Activated CD4-positive, alpha-beta memory T cell treated with anti-CD3 and anti-CD28 coated beads for 36 hours (primary cell): ENCODE measurements at places on chromosomes 5 and 9. TPM values are rescaled to one million over a fixed set of nuclear protein-coding genes. Genes with fewer than 3 reads are reported as not detected.

GRCh38 chr5:156376751-156377150 is 49.8 kb downstream of the SGCD start:
- DNase-seq = no peak

DNA sequence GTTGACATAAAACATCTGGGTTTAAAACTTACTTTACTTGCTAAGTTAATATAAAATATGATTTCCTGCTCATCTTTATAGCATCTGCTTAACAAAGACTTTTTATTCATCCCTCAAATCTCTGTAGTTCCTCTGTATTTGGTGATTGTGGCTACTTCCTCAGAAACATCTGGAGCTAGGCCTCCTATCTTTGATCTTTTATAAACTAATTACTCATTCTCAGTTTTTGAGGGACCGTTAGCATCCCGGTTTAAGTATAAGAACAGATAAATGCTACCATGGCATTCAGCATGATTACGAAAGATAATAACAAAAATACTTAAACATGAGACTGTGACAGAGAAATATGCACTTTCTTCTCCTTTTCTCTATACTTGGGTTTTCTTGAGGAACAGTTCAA is 85.3 kb downstream of the SLC38A9 start:
- no peak for DNase-seq

- DNase-seq = no peak
Observed at GRCh38 chr5:172897481-172898217, 61.6 kb upstream of the RPL26L1 start.

PTGR1 gene
- 4.8 TPM for total RNA-seq

DNA sequence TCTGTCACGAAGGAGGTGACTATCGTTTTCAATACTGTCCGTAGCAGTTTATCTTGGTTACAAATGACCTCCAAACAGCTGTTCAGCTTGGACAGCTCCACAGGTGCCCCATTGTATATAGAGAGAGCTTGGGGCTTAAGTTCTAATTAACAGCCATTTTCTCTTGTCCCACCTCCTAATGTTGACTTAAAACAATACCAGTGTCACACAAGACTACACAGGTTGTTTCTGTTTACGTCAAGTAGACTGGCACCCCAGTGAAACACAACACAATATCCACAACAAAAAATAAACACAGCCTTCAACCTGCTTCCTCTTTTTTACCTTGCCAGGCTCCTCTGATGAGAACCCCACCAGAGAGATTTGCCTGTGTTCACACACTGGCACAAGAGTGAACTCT is 39.8 kb upstream of the TLE1 start:
- no peak for DNase-seq

GRCh38 chr5:178427576-178428197 is 162.5 kb downstream of the COL23A1 start:
- no peak for DNase-seq

- no peak for DNase-seq
Observed at GRCh38 chr5:68333649-68334552, 118.3 kb downstream of the PIK3R1 start.

- no peak for DNase-seq
Observed at GRCh38 chr9:129552064-129552463, 68.8 kb downstream of the C9orf50 start.

- DNase-seq = no peak
Observed at GRCh38 chr9:96163712-96164111, 138.3 kb downstream of the HSD17B3 start.

DNA sequence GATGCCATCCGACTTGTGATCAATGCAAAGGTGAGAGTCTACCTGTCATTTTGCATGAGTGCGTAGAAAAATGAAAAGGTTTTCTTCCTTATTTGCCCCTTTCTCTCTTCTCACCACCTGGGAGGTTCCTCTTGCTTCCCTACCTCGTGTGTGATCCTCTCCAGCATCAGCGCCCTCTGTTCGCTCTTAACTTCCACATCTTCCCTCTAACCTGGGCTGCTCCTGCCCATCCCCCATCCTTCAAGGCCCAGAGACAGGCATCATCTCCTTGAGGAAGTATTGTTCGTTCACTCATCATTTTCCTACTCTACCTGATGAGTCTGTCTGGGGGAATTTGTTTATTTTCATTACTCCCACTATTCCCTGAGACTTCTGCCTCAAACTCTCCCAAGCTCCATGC is 55.8 kb downstream of the RFK start:
- DNase-seq = no peak

FUT7 gene
- total RNA-seq = 0.85 TPM

DNA sequence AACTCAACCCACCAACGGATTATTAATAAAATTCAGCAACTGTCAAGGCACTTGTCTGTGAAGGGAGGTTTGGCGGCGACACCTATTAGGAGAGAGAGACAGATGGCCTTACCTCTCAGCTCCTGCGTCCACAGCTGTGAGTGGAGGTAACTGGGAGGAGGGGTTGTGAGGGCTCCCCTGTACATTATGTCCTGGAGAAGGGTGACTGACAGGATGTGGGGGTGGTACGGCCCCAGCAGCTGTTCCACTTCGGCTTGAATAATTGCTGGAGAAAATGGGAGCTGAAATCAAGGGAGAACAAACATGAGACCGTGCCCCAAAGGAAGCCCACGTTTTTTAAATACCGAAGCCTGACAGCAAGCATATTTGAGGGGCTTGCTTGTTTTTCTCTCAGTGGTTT is 353.5 kb upstream of the RFX3 start:
- DNase-seq = no peak

- DNase-seq = no peak
Observed at GRCh38 chr9:80156756-80157472, 585.1 kb downstream of the TLE4 start.

NOXA1 gene
- total RNA-seq = 1.1 TPM

LEAP2 gene
- 1.7 TPM for total RNA-seq

DNA sequence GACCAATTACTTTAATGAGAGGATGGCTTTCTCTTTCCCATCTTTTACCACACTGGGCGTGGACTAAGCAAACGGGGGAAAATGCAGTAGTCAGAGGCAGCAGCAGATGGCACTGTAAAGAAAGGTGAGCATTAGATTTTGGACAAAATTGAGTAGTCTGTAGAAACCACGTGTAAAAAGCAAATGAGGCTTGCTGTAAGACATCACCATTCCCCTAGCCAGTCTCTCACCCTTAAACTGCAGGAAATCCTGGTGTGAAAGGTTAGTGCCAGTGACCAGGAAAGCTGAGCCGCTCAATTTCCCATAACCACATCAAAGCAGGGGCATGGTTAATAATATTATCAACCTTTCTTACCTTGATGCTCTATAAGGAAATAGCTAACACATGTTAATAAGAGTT is 31.8 kb downstream of the SPATA31C2 start:
- peak; percentile 39 for DNase-seq

- no peak for DNase-seq
Observed at GRCh38 chr5:127550652-127551409, 33.4 kb downstream of the PRRC1 start.

DNA sequence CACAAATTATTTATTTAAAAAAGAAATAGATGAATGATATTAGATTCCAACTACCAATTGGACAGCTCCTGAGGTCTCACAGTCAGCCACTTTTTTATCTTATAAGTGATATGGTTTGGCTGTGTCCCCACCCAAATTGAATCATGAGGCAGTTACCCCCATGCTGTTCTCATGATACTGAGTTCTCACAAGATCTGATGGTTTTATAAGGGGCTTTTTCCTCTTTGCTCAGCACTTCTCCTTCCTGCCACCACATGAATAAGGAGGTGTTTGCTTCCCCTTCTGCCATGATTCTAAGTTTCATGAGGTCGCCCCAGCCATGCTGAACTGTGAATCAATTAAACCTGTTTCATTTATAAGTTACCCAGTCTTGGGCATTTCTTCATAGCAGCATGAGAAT is 12.9 kb downstream of the NLN start:
- no peak for DNase-seq

KYAT1 gene
- 15.9 TPM for total RNA-seq

GRCh38 chr5:150413176-150413901 is 629 bp upstream of the CD74 start:
- DNase-seq = no peak

DNA sequence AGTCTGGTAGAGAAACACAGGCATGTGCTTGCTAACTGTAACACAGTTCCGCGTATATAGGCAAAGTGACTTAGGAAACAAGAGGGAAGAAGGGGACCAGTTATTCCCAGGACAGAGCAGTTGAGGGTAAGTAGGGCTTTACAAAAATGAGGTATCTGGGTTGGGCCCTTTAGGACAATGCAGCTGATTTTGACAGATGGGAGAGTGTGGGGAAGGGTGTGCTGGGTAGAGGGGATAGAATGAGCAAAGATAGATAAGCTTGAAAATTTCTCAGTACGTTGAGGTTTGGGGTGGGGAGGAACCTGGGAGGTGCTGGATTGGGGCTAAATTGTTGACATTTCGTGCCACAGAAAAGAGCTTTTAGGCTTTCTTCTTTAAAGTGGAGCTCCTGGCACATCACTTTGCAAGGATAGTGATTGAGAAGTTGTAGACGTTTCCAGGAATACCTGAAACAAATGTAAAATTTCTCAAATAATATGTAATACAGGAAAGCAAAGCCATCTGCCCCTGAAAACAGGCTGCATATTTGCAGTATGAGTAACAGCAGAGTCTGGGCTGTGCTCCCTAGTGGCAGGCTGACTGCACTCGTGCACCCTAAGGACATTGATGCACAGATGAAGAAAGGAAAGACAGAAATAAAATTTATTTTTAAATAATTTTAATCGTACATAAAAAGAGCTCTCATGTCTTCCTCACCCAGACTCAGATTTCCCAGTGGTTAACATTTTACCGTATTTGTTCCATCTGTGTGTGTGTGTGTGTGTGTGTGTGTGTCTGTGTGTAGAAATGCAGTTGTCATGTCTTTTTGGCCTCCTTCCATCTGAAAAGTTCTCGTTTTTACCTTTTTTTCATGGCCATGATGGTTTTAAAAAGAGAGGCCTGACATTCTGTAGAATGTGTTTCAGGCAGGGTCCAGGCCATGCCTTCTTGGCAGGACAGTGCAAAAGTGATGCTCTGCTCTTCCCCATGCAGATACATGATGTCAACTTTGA is 144.9 kb upstream of the DMRT1 start:
- DNase-seq = no peak

GRCh38 chr5:55533521-55534435 is 986 bp downstream of the PLPP1 start:
- DNase-seq = no peak

GRCh38 chr5:177473443-177474001 is at the start of gene DBN1:
Gene DBN1, minus strand, starts transcription at chr5:177473634. Its CDS starts 113 bp downstream, at chr5:177473521.
- peak; percentile 25 for DNase-seq

GRCh38 chr9:93096131-93096802 is at the start of gene CARD19:
Gene CARD19, plus strand, starts transcription at chr9:93096217. Its CDS starts 129 bp downstream, at chr9:93096346.
- peak; percentile 66 for DNase-seq

- DNase-seq = no peak
Observed at GRCh38 chr9:115300116-115300515, 182.2 kb upstream of the TNC start.

GRCh38 chr5:110371725-110372041 is 354.8 kb downstream of the TMEM232 start:
- DNase-seq = no peak

SH3RF2 gene
- not detected for total RNA-seq

GRCh38 chr5:147554261-147554817 is 44.5 kb upstream of the DPYSL3 start:
- no peak for DNase-seq

- no peak for DNase-seq
Observed at GRCh38 chr9:17719053-17719452, 140.2 kb downstream of the SH3GL2 start.

PFN3 gene
- not detected for total RNA-seq

AK1 gene
- total RNA-seq = 27.7 TPM

STING1 gene
- total RNA-seq = 339 TPM

DNA sequence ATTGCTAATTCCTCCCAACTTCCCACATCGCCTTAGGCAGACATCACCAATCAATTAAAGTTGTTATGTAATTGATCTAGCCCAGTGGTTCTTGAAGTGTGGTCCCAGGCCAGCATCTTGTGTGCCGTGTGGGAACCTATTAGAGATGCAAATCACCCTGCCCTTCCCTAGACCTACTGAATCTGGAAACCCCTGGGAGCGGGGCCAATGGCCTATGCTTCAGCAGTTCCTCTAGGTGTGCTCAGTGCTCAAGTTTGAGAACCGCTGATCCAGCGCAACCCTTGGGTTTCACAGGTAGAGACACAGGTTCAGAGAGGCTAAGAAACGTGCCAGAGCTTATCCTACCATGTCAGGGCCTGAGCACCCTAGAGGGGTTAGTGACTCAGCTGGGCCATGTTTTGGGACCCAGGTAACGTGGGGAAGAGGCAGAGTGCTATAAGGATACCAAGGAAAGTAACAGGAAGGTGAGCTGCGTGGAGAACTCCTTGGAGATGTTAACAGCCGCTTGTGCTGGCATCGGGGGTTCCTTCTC is 4.4 kb downstream of the SLC34A1 start:
- no peak for DNase-seq

TAF11L5 gene
- total RNA-seq = not detected

DNA sequence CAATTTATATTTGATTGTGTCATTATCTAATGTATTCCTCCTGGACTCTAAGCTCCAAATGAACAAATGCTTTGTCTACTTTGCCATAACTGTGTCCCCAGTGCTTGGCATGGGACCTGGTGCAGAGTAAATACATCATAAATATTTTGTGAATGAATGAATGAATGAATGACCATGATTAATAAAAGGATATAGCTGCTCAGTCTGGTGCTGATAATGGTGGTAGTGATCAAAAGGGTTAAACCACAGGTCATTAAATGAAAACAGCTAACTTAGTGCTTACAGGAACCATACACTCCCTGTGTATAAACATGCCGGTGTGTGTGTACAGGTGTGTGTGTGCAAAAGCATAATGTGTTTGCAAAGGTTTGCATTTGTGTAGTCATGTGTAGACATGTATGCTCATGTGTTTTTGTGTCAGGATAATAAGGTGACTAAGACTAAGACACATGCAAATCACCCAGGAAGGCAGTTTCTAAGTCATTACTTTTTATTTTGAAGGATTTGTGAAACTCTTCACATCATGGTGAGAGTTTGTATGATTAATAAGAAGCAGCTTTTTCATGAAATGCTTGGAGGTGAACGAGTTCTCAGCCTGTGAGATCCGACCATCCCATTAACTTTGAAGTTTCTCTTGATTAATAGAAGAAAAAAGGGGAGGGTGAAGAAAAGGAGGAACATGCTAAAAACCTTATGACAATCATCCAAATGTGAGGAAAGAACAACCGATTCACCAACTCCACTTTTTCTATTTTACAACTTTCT is 24.6 kb downstream of the SPARC start:
- DNase-seq = no peak

DNA sequence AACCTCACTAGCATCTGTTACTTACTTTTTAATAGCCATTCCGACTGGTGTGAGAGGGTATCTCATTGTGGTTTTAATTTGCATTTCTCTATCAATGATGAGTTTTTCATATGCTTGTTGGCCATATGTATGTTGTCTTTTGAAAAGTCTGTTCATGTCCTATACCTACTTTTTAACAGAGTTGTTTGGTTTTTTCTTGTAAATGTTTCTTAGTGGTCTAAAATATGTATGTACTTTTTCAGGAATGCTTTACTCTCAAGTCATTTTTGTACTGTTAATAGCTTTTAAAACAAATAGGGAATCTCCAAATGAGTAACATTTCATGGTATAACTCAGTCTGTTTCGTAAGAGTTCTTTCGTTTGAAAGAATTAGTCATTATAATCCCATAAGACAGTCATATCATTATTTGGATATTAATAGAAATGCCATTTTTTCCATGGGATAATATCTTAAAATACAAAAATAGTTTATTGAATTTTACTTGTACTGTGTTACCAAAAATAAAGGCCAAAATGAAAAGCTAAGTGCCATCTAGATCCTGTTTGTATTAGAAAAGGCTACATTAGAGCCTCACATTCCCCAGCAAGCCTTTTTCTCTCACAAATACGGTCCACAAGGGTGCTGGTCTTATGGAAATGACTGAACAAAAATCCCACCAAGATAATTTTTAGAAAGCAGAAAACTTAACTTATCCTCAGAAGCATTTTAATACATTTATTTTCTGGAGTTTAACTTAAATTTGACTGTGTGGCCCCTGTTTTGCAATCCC is 247.7 kb downstream of the PJA2 start:
- no peak for DNase-seq
